Activated naive CD8-positive, alpha-beta T cell treated with anti-CD3 and anti-CD28 coated beads for 36 hours (primary cell): ENCODE measurements at places on chromosomes 12 and 14. TPM values are rescaled to one million over a fixed set of nuclear protein-coding genes. Genes with fewer than 3 reads are reported as not detected.

Gene TAS2R30
- total RNA-seq: 0.97 TPM

Gene SLC5A8
- total RNA-seq: not detected

GRCh38 chr12:51192284-51192671 lies 19.3 kb upstream of the TFCP2 start:
- DNase-seq: no peak

- no peak for DNase-seq
Observed at GRCh38 chr14:92768795-92769194, 20.4 kb upstream of the LGMN start.

DNA sequence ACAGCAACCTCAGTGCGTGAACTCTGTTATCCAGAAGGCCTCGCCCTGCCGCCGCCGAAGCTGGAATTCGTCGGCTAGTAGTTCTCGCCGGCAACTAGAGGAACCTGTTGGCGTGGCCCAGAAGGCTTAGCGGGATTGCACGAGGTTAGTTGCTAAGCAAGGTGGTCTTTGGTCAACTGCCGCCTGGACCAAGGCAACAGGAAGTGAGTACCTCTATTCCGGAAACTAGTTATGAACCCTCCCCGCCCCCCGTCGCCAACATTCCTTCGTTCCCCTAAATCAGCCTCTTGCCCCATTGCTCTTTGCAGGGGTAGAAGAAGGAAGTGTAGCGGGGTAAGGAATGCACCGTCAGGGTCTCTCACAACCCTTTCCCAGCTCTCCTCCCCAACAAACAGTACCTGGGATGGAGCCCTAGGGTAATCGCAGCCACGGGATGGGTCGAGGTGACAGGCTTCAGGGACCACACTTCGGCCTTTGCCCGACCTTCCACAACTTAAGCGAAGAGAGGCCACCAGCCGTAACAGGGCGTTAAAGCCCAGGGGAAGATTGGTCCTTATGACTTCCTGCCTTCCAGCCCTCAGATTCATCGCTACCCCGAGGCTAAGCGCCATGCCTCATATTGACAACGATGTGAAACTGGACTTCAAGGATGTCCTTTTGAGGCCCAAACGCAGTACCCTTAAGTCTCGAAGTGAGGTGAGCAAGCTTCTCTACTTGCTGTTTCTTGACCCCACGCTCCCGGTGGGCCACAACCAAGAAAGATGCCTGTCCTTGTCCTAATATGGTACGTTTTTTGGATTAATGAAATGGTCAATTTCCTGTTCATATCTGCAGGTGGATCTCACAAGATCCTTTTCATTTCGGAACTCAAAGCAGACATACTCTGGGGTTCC lies at the start of gene GMPR2:
TSS of gene GMPR2 (plus strand) at position 285 of the 893 bp plus-strand sequence. CDS start at position 610, 325 bp downstream.
- no peak for DNase-seq
